ENCODE measurements at places on chromosomes 7 and 10. TPM values are rescaled to one million over a fixed set of nuclear protein-coding genes. Genes with fewer than 3 reads are reported as not detected.

DNA sequence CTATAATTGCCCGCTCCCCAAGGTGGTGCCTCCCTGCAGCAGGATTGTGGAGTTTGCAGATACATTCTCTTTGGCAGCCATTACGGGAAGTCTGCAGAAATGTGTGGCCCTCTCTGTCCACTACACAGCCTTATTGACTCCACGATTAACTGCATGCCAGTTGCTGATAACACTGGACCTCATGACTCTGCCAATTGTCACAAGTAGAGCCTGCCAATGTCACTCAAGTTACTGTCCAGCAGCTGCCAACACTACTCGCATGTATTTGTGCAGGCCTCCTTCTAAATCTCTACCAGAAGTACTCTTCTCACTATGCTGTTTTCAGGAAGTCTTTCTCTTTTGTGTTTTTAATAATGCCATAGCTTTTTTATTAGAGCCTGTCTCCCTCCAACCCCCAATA is 128.8 kb downstream of the PPP1R3A start:
- DNase-seq = no peak
- H3K4me3 ChIP-seq = no peak overlapping the region
- H3K27me3 ChIP-seq = no peaks in the 10 kb centered on the region
- no peaks in the 10 kb centered on the region for H3K36me3 ChIP-seq
- no peaks in the 10 kb centered on the region for H3K4me1 ChIP-seq

GRCh38 chr7:78959477-78959876 is 494.0 kb downstream of the MAGI2 start:
- H3K4me1 ChIP-seq = no peaks in the 10 kb centered on the region
- no peak overlapping the region for H3K4me3 ChIP-seq
- DNase-seq = no peak
- H3K27me3 ChIP-seq = no peaks in the 10 kb centered on the region
- H3K27ac ChIP-seq = no peak overlapping the region

DNA sequence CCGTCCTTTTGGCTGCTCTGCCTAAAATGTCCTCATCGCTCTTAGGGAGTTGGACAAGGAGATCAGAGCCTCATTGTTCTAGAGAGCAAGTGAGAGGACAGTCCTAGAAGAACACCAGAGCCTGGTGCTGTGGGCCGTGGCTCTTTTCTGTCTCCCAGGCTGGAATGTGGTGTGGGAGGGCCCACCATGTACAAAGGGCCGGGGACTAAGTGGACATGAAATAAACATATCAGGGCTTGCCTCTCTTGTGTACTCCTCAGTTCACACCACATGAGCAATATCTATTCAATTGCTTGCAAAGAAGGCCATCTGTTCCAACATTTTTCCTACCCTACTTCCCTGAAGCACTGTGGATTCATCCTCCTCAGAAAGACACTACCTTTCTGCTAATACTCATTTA is 510.4 kb downstream of the SUGCT start:
- no peak for DNase-seq
- H3K27ac ChIP-seq = no peak overlapping the region
- no peak overlapping the region for H3K4me3 ChIP-seq
- no peaks in the 10 kb centered on the region for H3K4me1 ChIP-seq
- no peaks in the 10 kb centered on the region for H3K27me3 ChIP-seq

- H3K27me3 ChIP-seq = no peaks in the 10 kb centered on the region
- H3K36me3 ChIP-seq = no peaks in the 10 kb centered on the region
- no peak overlapping the region for H3K4me3 ChIP-seq
- no peak for DNase-seq
- H3K27ac ChIP-seq = no peak overlapping the region
- H3K4me1 ChIP-seq = no peaks in the 10 kb centered on the region
These were observed 103.4 kb downstream of the GRID1 start for GRCh38 chr10:86263209-86263608.

DNA sequence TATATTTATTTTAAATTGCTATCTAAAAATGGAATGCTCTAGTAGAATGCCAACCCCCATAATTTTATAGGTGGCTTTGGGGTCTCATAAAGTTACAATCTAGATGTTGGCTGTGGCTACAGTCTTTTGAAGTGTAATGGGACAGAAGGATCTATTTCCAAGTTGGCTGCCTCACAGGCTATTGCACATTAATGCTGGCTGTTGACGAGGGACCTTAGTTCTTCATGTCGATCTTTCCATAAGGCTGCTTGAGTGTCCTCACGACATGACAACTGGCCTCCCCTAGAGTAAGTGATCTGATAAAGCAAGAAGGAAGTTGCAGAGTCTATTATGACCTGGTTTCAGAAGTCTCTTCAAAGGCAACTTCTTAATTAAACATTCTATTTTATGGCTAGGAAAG is 36.3 kb downstream of the WDR11 start:
- no peaks in the 10 kb centered on the region for H3K36me3 ChIP-seq
- H3K27me3 ChIP-seq = no peaks in the 10 kb centered on the region
- no peak overlapping the region for H3K27ac ChIP-seq
- no peak overlapping the region for H3K4me3 ChIP-seq

GRCh38 chr7:116512520-116513188 is 12.2 kb upstream of the CAV1 start:
- no peak for DNase-seq
- no peaks in the 10 kb centered on the region for H3K27me3 ChIP-seq
- H3K36me3 ChIP-seq = no peaks in the 10 kb centered on the region
- no peaks in the 10 kb centered on the region for H3K4me1 ChIP-seq
- no peak overlapping the region for H3K4me3 ChIP-seq
- peak overlapping the region; percentile 70 for H3K27ac ChIP-seq

The TFPI2 gene
- not detected for total RNA-seq

The ADRA2A gene
- 0.26 TPM for total RNA-seq

DNA sequence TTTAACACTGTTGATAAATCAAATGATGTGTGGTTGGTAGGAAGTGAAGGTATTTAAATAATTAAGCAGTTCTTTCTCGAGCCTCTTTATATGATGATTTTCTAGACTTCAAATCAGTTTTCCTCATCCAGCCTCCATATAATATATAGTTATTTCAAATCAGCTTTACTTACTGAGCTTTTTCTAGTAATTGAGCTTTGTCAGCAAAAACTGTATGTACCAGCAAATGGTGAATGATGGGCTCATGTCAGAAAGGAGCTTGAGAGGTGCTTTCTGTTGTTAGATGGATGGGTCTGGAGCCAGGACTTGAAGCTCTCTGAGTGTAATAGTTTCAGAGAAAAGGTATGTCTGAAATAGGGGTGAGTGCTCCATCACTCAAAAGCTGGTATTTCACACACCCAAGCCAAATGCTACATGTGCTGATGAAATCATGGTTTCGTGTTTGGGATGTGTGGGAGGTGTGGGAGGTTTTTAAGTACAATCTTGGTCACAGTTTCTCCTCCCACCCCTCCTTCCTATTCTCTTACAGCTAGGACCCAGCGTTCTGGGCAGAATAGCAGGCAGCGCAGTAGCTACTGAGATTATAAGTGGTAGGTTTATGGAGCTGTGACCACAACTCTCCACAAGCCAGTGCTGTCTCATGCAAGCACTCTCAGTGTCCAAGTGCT is 55.8 kb downstream of the LRMDA start:
- no peaks in the 10 kb centered on the region for H3K4me1 ChIP-seq
- H3K36me3 ChIP-seq = no peaks in the 10 kb centered on the region
- H3K27me3 ChIP-seq = no peaks in the 10 kb centered on the region

GRCh38 chr10:67282871-67283270 is 357.0 kb downstream of the LRRTM3 start:
- no peak overlapping the region for H3K27ac ChIP-seq
- no peaks in the 10 kb centered on the region for H3K36me3 ChIP-seq
- no peak overlapping the region for H3K4me3 ChIP-seq
- no peaks in the 10 kb centered on the region for H3K4me1 ChIP-seq
- no peak for DNase-seq

- no peak for DNase-seq
- H3K36me3 ChIP-seq = no peaks in the 10 kb centered on the region
- H3K27ac ChIP-seq = no peak overlapping the region
- H3K4me3 ChIP-seq = no peak overlapping the region
- no peaks in the 10 kb centered on the region for H3K4me1 ChIP-seq
- no peaks in the 10 kb centered on the region for H3K27me3 ChIP-seq
These were observed 431.9 kb downstream of the PLXDC2 start for GRCh38 chr10:20247891-20248708.

DNA sequence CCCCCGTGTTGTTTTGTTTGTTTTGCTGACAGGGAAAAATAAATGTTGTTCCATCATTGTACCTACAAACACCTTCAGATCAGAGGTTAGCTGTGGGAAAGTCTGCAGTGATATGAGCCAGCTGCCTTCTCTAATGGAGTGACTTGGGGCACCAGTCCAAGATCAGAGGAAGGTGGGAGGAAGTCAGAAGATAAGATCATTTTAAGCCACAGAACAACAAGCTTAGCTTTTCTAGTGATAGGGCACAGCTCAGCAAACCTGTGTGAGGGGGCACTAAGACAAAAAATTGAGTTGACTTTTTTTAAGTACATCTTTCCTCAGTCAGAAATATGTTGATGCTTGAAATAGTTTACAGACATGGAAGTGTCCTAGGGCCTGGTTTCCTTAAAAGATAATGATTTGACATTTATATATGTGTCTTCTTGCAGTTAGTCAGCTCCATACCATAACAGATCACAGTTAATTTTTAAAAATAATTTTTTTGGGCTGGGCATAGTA is 240.3 kb upstream of the KAT6B start:
- DNase-seq = no peak
- no peaks in the 10 kb centered on the region for H3K36me3 ChIP-seq
- H3K4me3 ChIP-seq = no peak overlapping the region
- no peaks in the 10 kb centered on the region for H3K27me3 ChIP-seq
- peak overlapping the region; percentile 56 for H3K27ac ChIP-seq
- peaks cover 5% of the 10 kb centered on the region for H3K4me1 ChIP-seq

The WDR86 gene
- total RNA-seq = 3.2 TPM

DNA sequence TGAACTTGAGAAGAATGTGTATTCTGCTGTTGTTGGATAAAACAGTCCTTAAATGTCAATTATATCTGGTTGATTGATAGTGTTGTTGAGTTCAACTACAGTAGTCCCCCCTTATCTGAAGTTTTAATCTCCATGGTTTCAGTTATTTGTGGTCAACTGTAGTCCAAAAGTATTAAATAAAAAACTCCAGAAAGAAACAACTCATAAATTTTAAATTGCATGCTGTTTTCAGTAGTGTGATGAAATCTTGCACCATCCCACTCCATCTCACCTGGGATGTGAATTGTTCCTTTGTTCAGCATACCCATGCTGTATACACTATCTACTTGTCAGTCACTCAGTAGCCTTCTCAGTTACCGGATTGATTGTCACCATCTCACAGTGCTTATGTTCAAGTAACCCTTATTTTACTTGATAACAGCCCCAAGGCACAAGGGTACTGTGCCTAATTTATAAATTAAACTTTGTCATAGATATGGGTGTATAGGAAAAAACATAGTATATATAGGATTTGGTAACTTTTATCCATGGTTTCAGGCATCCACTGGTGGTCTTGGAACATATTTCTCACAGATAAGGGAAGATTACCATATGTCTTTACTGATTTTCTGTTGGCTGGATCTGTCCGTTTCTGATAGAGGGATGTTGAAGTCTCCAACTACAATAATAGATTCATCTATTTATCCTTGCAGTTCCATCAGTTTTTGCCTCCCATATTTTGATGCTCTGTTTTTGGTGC is 57.1 kb downstream of the AOAH start:
- H3K27me3 ChIP-seq = no peaks in the 10 kb centered on the region
- no peak for DNase-seq
- no peak overlapping the region for H3K4me3 ChIP-seq
- no peaks in the 10 kb centered on the region for H3K4me1 ChIP-seq
- H3K36me3 ChIP-seq = no peaks in the 10 kb centered on the region

DNA sequence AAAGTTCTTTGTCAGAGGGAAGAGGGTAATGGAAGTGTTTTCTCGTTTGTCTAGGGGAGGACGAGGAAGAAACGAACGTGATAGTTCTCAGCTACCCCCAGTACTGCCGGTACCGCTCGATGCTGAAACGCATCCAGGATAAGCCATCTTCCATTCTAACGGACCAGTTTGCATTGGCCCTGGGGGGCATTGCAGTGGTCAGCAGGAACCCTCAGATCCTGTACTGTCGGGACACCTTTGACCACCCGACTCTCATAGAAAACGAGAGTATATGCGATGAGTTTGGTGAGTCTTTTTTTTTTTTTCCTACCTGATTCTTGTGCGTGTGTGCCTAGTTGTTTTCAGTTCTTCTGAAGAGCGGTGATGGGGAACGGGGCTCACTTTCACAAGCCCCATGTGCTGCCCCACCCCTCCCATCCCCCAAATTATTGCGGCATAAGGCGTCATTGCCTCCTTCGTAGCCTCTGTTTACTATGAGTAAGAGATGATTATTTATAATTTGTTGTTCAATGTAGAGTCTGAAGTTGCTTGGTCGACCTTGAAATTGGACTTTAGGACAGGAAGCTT is 98.6 kb downstream of the ARID5B start:
- H3K4me1 ChIP-seq = no peaks in the 10 kb centered on the region
- H3K36me3 ChIP-seq = no peaks in the 10 kb centered on the region
- no peak overlapping the region for H3K4me3 ChIP-seq
- DNase-seq = no peak

DNA sequence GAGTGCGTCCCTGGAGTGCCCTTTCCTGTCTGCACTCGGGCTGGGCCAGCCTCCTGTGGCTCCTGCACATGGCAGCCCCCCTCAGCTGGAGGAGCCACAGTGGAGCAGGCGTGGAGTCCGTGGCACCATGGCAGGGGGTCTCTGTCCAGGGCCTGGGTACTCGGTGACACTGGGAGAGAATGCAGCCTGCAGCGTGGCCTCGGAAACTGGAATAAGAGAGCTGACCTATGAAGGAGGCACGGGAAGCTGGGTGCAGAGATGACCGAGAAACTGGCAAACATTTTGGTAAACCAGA is 25.8 kb upstream of the WDFY4 start:
- H3K27me3 ChIP-seq = no peaks in the 10 kb centered on the region
- H3K4me3 ChIP-seq = no peak overlapping the region
- no peak for DNase-seq
- H3K4me1 ChIP-seq = no peaks in the 10 kb centered on the region
